ENCODE measurements at places on chromosomes 2 and 18. TPM values are rescaled to one million over a fixed set of nuclear protein-coding genes. Genes with fewer than 3 reads are reported as not detected.

The CPO gene
- not detected for total RNA-seq

DNA sequence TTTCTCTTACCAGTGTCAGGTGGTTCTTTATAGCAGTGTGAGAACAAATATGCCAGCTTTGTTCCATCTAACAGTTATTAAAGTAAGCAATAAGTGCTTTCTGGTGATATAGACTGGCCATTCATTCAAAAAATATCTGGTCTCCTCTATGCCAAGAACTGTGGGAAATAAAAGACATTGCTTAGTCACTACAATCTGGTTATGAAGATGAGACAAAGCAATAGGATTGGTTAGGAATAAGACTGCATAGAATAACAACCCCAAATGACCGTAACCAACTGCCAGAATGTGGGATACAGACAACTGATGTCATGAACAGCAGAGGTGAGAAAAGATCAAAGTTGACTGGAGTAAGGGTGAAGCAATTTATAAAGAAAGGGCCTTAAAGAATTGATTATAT is 83.8 kb downstream of the MBD2 start:
- DNase-seq: no peak

The SLC9A2 gene
- total RNA-seq: not detected

The TFCP2L1 gene
- 1.4 TPM for total RNA-seq

DNA sequence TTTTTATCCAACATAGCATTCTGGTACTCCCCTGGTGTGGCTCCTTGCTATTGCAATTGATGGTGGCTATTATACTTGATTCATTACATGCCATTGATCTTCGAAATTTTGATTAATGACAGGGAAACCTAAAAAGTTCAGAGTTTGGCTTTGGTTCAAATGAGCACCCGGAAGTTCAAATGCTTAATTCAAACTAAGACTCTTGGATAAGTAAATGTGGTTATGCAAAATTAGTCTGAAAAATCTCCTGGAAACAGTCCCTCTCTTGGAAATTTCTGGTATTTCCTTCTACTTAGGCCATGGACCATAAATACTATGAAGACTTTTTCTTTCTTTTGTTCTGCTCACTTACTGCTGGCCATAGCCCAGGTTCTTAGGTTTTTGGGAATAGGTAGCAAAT is 65.3 kb upstream of the SMIM21 start:
- DNase-seq: no peak

DNA sequence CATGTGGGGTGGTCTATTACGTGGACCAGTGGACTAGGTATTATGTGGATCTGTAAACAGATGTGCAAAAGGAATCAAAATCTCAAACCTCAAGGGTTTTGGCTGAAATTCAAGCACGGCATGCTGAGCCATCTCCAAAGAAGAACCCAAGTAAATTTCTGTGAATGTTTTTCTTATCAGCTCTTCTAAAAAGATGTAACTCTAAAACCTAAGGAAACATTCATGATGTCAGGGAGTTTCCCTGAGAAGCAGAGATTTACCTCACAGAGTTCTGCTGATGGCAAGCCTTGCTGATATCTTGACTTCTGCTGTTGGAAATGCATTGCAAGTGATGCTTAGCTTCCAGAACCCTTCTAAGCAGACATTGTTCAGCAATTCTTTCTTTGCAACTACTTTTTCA is 21.6 kb downstream of the DSG4 start:
- no peak for DNase-seq

DNA sequence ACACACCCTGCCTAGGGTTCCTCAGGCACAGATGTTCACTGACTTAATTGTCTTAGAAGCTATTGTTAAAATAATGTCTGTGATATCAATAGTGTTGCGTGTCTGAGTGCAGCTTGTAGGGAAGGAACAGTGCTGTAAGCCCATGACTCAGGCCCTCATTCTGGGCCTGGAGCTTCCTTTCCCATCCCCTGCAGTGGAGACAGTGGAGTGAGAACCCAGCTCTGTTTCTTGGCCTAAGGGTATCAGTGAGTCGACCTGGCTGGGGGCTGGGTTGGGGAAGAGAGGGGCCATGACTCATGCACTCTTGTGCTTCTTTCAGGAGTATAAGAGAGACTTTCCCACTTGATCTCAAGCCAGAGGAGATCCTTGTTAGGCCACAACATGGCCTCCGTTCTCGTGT is 106.8 kb downstream of the HRH4 start:
- DNase-seq: no peak

The WNT6 gene
- 0.74 TPM for total RNA-seq

The EPB41L3 gene
- total RNA-seq: not detected

DNA sequence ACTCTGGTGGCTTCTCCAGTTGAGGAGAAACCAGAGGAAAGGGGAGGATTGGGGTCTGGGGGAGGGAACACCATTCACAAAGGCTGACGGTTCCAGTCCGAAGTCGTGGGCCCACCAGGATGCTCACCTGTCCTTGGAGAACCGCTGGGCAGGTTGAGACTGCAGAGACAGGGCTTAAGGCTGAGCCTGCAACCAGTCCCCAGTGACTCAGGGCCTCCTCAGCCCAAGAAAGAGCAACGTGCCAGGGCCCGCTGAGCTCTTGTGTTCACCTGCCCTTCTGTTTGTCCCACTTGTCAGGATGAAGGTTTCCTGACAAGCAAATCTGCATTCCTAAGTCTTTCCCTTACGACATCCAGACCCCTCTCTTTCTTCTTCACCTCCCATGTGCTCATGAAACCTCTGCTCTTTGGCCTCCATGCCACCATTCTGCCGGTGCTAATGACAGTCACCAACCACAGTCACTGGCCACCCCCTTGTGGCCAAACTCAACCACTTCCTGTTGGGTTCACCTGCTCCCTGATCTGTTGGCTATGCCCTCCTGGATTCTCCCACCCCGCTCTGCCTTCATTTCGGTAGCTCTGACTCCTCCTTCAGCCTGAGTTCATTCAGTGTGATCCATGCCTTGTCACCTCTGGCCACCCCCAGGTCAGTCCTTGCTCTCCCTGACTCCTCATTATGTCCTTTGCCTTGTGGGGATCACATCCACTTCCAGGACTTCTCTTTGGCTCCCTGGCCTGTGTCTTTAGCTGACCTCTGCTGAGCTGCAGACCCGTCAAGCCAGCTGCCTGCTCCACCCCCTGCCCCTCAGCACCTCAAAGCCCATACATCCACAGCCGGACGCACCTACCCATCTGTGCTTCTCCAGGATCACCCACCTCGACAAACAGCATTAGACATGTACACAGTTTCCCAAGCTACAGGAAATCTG is 17.6 kb downstream of the EMX1 start:
- DNase-seq: peak; percentile 18

DNA sequence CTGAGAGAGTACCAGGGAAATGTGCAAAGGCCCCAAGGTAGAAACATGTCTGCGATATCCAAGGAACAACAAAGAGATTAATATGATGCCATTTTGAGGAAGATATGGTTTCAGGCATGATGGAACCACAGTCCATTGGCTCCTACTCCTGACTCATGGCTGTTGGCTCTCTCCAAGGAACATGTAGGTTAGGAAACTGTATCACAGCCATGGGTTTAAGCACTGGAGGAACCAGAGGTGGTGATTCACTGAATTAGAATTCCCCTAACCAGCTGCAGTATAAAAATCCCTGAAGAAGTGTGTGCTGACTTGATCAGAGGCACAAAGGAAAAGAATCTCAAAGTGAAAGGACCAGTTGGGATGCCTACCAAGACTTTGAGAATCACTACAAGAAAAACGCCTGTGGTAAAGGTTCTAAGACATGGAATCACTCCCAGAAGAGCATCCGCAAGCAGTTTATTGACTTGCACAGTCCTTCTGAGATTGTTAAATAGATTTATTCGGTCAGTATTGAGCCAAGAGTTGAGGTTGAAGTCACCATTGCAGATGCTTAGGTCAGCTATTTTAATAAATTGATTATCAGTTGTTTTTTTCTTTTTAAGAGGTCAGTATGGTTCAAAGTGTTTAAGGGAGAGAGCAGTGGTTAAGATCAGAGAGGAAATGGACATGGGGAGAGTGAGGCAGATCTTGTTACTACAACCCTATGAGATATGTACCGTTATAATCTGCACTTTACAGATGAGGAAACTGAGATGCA is 110.7 kb upstream of the OTX1 start:
- no peak for DNase-seq

- no peak for DNase-seq
These were observed 270.1 kb downstream of the TFCP2L1 start for GRCh38 chr2:121014876-121015275.

The APCDD1 gene
- not detected for total RNA-seq

The TRAPPC8 gene
- total RNA-seq: 22.8 TPM

GRCh38 chr2:180191432-180192124 is 184.5 kb upstream of the CWC22 start:
- DNase-seq: no peak

- DNase-seq: no peak
These were observed 49.6 kb downstream of the ZCCHC2 start for GRCh38 chr18:62572456-62572855.

The LOXHD1 gene
- not detected for total RNA-seq

- DNase-seq: no peak
These were observed 185.9 kb upstream of the HAAO start for GRCh38 chr2:42978175-42978886.

DNA sequence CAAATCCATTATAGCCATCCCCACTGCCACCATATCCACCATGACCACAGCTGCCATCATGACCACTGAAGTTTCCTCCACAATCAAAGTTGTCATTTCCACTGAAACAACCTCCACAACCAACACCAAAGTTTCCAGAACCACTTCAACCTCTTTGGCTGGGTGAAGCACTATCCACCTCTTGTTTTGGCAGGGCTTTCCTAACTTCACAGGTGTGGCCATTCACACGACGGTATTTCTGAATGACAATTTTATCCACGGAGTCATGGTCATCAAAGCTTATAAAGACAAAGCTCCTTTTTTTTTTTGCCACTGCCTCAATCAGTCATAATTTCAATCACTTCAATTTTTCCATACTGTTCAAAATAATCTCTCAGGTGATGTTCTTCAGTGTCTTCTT is 89.8 kb upstream of the UGP2 start:
- no peak for DNase-seq

DNA sequence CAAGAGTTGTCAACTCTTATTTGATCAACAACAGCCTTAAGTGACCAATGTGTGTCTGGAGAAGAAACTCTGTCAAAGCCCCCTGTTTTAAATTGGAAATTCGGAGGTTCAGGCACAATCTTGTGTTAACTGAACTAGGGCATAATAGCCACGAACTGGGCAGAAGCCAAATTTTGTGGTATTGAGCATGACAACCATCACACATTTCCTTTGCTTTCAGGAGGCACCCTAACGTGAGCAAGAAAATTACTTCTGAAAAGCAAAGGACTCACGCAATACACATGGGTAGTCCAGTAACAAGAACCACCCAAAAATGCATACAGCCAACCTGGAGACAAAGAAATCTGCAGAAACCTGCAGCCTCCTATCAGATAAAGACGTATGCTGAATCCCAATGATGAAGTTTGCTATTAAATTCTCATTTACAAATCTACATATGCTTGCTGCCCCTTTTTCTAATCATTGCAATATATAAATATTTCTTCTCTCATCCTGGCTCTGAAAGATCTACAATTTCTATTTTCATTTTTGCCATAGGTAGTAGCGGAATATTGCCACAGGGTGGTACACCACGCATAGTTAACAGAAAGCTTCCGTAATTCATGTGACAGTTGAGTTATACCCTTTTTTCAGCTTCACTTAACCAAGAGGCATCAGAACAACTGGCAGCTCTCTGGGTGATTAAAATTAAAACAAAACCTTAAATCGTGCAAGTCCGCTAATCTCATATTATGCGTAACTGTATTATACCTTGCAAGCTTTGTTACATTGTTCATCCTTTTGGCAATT is 495.8 kb downstream of the NRXN1 start:
- DNase-seq: peak; percentile 26

GRCh38 chr18:70197026-70197425 is 8.5 kb downstream of the RTTN start:
- DNase-seq: no peak

DNA sequence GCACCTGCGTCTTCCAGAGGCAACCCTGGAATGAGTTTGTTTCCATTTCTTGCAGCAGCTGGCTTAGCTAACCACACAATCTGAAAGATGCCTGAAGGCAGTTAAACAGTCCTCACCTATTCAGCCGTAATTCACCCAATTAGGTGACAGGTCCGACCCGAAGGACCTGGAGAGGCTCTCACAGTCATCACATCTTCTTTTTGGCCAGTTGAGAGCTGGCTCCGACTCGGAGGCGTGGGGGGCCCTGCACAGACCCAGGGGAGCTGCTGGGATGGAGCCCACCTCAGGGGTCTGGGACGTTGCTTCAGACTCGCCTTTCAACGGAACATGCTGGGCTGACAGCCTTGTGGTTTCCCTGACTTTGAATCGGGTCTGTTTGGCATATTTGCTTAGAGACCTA is 187.3 kb downstream of the RTP5 start:
- DNase-seq: no peak

- DNase-seq: no peak
These were observed 195.6 kb downstream of the PDE11A start for GRCh38 chr2:177876950-177877349.

DNA sequence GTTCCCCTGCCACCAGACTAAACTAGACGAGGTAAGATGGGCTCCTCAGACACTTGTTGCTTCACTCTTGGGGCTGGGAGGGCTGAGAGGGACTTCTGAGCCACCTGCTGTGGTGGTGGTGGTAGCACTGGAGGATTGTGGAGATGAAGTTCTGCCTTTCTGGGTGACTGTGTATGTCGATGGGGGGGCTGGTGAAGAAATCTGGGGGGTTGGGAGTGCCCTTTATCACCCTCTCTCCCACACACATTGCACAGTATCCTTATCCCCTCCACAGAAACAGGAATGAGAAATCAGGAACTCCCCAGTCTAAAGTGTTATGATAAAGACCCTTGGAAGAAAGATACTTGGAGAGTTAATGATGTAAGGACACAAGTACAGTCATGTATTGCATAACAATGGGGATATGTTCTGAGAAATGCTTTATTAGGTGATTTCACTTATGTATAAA is 38.5 kb downstream of the HK2 start:
- DNase-seq: no peak

DNA sequence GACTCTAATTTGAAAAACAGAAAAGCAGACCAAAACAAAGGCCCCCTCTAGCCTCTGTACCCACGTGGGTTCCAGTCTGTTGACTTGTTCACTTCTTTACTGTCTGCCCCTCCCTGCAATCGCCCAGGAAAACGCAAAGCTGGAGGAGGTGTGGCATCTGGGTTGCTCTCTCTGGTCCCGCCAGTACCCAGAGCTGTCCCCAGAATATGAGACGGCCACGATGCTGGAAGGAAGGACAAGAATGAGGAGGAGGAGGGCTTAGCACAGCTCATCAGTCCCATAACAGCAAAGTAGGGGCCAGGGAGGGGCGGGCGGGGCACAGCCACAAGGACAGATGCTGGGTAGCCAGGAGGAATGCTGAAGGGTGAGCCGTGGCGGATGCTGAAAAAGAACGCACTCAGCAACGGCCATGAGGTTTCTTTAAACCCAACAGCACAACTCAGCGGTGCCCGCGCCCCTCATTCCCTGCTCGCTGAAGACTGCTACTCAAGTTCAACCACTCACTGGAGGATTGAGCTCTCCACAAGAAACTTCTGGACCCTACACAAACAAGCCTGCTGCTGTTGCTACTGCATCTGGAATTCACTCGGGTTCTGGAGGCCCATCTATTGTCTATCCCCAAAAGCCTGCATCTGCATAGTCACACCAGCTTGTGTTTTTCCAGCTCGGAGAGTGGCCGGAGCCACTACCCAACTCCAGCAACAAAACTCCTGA is 187.7 kb downstream of the HDAC4 start:
- no peak for DNase-seq

Measured in OCI-LY7 (cell line).